Activated CD4-positive, alpha-beta T cell treated with anti-CD3 and anti-CD28 coated beads, Interleukin-2, amount 50 U/mL, for 4 hours (primary cell): ENCODE measurements at places on chromosomes 3 and 15.

DNA sequence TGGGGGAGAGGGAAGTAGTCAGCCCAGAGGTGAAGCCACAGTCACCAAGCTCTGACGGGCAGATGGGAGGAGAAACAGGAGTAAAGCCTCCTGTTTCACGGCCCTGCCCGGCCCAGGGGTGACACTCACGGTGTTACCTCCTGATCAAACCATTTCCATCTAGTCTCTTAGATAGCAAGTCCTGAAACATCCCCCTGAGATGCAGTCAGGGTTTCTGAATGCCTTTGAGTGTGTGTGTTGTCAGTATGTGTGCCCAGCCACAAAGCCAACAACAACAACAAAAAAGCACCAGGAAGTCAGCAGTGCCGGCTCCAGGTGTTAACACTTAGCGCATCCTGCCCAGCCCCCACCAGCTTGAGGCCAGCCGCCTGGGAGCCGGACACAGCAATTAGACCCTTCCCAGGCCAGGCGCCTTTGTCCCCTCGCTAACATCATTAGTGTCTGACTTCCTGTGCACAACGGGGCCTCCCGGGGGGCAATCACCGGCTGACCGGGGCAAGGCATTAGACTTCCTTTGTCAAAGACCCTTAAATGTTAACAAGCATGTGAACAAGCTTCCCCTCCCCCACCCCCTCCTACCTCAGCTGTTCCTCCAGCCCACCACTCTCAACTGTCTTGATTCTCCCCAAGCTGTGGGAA, 34.5 kb downstream of the IL17RD start:
- DNase-seq, result no peak

GRCh38 chr15:46460431-46461094, 825.7 kb downstream of the SQOR start:
- DNase-seq, result no peak

DNA sequence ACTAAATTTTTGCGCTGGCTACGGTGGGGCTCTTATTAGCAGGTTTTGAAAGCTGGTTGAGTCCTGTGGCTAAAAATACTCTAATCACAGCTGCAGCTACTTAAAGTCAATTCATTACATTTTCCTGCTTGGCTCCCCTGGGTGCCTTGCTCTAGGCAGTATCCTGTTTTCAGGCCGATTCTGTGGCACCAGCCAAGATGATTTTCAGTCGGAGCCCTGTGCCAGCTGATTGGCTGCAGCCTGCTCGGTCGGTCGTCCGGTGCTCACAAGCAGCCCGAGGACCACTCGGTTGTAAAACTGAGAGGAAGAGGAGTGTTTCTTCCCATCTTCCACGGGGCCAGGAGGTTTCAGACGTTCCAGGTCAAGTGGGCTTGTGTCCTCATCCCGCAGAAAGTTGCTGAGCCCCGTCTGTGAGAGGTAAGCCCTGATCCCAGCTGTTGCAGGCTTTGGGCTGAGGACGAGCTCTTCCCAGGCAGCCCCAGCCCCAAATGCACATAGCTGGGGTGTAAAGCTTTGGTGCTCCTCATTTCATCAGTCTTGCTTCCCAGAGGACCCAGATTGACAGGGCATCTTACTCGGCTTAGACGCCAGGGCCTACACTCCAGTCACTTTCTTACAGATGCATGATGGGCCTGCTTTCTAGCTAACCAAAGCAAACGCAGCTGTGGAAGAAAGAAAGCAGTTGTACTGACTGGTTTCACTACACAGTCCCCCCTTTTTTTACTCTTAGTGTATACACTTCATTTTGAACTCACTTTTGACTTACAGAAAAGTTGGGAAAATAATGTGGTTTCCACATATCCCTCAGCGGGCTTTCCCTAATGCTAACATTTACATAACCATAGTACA, 15.9 kb downstream of the LYSMD4 start:
- DNase-seq, result no peak

- no peak for DNase-seq
Measured at GRCh38 chr3:58681863-58682262, 15.3 kb upstream of the FAM3D start.

GRCh38 chr3:97815149-97815917, 6.5 kb upstream of the CRYBG3 start:
- DNase-seq, result peak; percentile 18

GRCh38 chr3:113266738-113267137, 55.4 kb downstream of the BOC start:
- DNase-seq, result no peak

- no peak for DNase-seq
Measured at GRCh38 chr15:73873889-73874511, 636 bp downstream of the TBC1D21 start.
